ENCODE measurements at places on chromosomes 13 and 19.

DNA sequence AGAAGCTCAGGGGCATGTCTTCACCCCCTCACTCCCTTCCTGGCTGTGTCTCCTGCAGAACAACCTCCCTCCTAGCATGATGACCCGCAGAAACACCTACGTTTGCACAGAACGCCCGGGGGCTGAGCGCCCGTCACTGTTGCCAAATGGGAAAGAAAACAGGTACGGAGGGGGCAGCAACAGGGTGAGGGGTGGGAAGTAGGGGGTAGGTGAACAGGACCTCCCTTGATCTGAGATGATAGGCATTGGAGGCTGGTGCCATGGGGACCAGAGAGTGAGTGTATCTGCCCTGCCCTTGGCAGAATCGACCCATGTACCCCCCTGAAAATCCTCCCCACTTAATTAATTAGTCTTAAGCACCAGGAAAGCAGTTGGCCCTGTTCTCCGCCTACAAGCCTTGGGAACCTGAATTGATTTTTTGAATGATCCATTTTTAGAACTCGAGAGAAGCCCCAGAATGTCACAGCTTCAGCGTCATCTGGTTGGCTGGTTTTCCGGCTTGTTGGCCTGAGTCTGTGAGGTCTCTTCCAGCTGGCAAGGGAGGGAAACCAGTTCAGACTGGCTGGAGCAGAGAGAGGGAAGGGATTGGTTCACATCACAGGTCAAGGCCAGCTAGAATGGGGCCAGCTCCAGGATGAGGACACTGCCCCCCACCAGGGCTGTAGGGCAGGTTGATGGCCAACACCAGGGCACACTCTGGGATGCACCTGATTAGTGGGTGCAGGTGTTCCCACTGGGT, 28.2 kb downstream of the CKM start:
- no peak for DNase-seq

DNA sequence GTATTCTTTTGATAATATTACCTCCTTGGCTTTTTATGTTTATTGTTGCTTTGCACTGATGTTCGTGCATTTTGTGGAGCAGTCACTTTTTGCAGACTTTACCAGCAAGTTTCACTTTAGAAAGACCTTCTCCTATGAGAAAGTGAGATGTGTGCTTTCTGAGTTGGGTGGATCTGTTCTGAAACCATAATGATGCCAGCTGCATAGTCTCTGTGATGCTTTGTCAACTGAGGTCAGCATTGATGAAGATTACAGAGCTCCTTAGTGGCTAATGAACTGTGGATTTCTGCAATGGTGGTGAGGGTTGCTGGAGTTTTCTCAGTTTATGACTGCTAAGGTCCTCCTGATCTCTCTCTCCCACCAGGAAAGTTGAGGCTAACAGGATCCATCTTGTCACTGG, 309.9 kb upstream of the SLITRK6 start:
- no peak for DNase-seq

DNA sequence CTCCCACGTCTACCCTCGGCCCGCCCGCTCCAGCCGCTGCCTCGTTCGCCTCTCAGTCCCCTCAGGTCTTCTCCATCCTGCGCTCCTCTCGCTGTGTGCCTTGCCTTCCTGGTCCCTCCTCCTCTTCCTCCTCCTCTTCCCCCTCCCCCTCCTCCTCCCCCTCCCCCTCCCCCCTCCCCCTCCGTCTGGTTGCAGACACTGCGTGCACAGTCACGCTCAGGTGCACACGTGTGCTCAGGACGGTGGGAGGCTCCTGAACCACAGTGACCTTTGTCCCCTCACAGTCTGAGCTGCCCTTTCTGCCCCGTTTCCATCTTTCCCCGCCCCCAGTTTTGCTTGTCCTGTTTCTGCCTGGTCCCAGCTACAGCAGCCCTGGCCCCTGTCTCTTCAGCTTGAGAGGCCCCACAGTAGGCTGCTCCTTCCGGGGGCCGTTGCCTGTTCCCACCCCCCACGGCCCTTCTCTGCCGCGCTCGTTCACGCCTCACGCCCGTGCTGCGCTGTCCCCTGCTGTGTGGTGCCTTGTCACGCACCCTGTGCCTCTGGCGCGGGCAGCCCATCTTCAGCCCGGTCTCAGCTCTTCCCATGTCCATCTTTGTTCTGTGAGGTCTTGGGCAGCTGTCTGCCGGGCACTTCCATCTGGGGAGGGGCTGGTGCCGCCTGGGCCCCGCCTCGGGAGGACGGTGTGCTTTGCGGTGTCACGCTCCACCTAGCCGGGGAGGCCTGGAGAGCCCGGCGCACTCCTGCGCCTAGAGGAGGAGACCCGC, 13.8 kb upstream of the RPS15 start:
- no peak for DNase-seq

DNA sequence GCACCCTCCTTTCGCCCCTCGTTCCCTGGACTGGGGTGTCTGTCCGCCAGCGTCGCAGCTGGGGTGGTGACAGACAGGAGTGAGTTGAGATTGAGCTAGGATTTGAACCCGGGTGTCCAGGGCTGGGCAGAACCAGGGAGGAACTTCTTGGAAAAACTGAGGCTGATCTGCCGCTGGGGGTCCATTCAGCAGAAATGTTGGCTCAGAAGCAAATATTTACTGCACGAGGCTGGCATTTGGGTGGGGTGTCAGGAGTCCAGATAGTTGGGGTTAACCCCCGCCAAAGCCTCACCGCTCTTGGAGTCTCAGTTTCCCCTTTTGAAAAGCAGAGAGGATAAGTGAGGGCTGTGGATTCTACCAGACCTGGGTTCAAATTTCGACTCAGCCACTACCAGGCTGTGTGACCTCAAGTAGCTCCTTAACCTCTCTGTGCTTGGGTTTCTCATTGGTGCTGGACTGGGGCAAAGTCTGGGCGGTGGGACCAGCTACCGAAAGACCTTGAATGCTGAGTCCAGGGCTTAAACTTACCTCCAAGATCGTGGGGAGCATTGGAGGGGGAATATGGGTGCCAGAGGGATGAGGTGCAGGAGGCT, 20.9 kb downstream of the MAST3 start:
- no peak for DNase-seq

DNA sequence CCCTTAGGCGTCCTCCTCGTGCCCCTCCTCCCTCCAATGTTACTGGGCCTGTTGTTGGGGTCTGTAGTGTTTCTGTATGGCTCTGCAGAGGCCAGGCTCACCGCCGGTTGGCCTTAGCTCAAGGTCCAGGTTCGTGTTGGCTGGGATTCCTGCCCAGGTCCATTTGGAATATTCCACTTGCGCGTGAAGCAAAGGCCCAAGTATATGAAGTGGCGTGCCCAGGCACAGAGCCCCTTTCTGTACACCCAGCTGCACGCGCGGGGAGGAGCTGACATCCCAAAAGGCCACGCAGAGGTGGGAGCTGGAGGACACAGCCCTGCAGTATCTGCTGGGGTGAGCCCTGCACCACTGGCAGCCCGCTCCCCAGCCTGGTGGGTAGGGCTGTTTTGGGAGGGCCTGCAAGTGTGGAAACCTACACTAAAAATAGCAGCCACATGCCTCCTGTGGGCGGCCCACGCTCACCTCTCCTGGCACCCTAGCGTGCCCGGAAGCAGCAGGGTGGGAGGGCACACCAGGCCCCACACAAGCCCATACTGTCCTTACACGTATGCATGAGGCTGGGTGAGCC, 30.2 kb downstream of the CRTC1 start:
- DNase-seq, result no peak

DNA sequence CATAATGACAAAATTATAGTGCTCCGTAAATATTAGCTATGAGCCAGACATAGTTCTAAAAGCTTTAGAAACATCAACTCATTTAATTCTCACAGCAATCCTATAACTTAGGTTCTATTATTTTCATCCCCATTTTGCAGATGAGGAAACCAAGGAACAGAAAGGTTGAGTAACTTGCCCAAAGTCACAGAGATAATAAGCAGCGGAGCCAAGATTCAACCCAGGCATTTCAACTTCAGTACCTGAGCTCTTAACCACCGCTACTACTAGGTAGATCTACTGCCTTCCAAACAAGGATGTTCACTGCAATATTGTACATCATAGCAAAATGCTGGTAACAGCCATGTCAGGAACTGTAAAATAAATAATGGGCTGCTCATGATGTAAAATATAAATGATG, 39.9 kb downstream of the ELF1 start:
- DNase-seq, result no peak

DNA sequence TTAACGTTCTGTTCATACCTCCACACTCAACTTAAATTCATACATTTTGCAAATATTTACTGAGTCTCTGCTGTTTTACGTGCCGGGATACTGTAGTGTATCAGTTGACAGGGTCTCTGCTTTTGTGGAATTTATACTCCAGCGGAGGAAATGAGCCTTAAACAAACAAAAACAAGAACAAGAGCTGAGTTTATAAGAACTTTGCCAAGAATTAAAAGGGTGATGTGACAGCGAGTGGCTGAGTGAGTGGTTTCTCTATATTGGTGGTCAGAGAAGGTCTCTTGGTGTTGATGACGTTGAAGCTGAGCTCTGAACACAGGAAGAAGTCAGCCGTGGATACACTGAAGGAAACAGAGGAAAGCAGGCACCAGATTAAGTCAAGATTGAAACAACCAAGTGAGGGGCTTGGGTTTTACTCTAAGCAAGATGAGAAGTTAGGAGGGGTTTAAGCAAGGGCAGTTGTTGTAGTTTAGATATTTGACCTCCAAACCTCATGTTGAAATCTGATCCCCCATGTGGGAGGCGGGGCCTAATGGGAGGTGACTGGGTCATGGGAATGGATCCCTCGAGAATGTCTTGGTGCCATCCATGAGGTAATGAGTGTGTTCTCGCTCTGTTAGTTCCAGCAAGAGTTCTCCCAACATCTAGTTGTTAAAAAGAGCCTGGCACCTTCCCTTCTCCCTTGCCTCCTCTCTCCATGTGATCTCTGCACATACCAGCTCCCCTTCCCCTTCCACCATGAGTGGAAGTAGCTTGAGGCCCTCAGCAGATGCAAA, 248.3 kb downstream of the DCLK1 start:
- DNase-seq, result no peak

DNA sequence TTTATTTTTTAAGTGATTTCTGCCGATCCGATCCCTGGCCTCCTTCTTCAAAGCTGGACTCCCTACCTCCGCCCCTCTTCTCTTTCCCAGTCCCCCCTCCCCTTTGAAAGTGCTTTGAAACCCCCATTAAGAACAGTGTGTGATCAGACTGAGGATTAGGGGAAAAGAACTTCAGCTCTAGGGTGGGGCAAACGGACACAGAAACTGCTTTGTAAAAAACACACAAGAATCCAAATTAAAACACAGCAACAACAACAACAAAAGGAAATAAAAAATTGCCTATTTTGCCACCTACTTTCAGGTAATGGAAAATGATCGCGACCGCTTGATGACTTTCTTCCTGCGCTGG, 1.4 kb downstream of the SPRY2 start:
- DNase-seq, result no peak

GRCh38 chr19:41821003-41821735, 23.3 kb downstream of the LYPD4 start:
- DNase-seq, result peak; percentile 30

- DNase-seq, result no peak
Observed at GRCh38 chr19:33675501-33676124, 53.9 kb downstream of the CHST8 start.

GRCh38 chr13:110689711-110690110, 16.2 kb downstream of the CARS2 start:
- DNase-seq, result no peak

- no peak for DNase-seq
Observed at GRCh38 chr13:109963960-109964563, 177.7 kb upstream of the IRS2 start.

GRCh38 chr13:108902405-108903155, 273.2 kb downstream of the MYO16 start:
- no peak for DNase-seq

DNA sequence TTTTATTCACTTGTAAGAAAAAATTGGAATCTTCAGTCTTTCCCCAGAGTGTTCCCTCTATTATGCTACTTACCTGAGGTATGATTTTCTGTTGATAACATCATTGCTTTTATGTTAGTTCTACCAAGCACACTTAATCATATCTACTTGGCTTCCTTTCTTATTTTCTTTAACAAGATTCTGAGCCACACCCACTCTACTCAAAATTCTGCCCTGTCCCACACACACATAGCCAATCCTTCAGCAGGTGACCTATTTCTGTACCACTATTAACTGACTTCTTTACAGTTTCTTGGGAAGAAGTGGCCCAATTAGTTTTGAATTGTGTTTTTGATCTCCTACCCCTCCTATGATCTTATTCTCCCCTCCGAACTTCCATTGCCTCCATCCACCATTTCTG, 215.7 kb downstream of the PCDH9 start:
- no peak for DNase-seq

- no peak for DNase-seq
Observed at GRCh38 chr19:5809053-5809452, 4.2 kb downstream of the NRTN start.

- no peak for DNase-seq
Observed at GRCh38 chr19:1235625-1236538, 1.9 kb downstream of the CBARP start.

- no peak for DNase-seq
Observed at GRCh38 chr19:29145756-29146155, 67.2 kb downstream of the UQCRFS1 start.

- DNase-seq, result no peak
Observed at GRCh38 chr13:86976521-86977324, 694.4 kb upstream of the SLITRK5 start.

DNA sequence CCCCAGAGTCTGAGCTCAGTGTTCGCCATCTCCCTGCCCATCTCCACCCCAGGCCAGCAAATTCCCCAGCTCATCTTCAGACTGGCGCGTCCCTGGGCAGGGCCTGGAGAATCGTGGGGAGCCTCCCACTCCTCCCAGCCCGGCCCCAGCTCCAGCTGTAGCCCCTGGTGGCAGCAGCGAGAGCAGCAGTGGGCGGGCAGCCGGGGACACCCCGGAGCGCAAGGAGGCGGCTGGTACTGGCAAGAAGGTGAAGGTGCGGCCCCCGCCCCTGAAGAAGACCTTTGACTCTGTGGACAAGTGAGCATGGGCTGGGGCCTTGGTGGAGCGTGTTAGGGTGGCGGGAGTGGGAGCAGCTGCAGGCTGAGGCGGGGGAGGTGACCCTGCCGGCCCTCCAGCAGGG, 8.4 kb upstream of the PRR19 start:
- DNase-seq, result no peak

- DNase-seq, result no peak
Observed at GRCh38 chr13:95480791-95481780, 71.4 kb upstream of the CLDN10 start.

All from activated T-cell treated with anti-CD3 and anti-CD28 coated beads for 48 hours (primary cell).